ENCODE measurements at places on chromosomes 4 and X. TPM values are rescaled to one million over a fixed set of nuclear protein-coding genes. Genes with fewer than 3 reads are reported as not detected.

- DNase-seq: no peak
Observed at GRCh38 chr4:40931841-40932240, 182.1 kb downstream of the NSUN7 start.

GRCh38 chr4:76513482-76513881 is 78.5 kb downstream of the SHROOM3 start:
- no peak for DNase-seq

DNA sequence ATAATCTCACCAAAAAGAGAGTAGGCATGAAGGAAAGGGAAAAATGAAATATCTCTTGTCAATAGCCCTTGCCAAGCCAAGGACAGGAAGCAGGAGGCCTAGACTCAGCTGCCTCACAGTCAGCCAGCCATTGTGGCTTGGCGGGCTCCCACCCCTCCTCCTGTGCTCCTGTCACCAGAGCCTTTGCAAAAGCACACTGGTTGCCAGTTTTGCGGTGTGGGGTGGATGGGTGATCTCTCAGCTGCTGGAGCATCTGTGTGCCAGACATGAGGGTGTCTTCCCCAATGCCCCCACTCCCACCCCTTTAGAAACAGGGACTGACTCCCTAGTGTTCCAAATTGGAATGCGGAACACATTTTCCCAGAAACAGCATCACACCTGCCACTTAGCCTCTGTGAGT is 26.1 kb downstream of the ARHGEF6 start:
- DNase-seq: peak; percentile 59

DNA sequence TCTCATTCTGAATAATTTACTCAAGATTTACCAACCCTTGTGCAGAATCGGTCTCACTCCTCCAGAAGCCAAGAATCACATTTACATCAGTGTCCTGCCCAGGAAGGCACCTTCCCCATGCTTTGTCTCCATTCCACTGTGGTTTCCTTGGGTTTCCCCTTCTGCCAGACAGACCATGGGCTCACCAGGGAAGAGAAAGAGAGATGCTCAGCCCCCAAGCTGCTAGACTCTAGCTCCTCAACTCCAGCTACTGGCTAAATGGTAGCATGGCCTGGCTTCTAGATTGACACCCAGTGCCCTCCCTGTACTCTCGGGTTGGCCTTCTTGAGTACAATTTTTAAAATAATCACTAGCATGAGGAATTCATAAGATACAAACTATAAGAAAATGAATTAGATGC is 12.9 kb downstream of the TLR10 start:
- DNase-seq: no peak

DNA sequence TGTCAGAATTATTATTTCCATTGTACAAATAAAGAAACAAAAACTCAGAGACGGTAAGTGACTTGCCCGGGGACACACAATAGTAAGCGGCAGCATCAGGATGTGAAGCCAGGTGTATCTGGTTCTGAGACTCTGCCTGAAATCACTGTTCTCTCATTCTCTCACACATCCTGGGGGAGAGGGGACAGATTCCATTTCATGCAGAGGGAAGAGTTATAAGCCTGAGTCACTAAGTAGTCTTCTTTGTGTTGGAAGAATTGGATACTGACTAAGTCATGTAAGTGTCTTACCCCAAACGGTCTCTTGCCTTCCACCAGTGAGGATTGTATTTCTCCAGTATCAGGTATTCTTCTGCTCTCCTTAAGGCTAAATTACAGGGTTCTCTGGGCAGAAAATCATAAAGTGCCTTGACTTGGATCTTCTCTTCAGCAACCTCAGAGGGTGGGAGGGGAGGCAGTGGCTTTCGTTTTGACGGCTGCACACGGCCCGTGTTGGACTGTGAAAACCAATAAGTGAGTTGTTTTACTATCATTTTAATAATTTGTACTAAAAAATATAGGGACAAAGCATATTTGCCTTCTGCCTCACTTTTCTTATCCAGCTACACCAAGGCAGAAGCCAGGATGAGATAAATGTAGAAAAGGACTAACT is 21.9 kb downstream of the TXK start:
- peak; percentile 38 for DNase-seq

GRCh38 chrX:16552546-16552945 is 97.4 kb upstream of the S100G start:
- DNase-seq: no peak

DNA sequence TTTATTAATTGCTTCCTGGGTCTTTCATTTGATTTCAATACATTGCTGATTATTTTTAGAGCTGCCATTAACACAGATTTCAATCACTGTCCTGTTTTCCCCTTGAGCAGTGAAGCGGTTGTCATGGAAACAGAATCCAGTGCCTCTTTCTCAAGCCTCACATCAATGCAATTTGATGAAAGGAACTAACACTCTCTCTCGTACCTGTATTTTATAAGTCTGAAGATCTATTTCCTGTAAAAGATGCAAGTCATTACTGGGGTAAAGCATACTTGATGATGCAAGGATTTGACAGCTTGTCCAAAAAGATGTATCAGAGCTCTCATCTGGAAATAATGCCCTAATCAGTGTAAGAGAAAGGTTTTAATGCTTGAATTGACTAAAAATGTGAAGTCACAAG is 17.9 kb upstream of the GASK1B start:
- DNase-seq: no peak

DNA sequence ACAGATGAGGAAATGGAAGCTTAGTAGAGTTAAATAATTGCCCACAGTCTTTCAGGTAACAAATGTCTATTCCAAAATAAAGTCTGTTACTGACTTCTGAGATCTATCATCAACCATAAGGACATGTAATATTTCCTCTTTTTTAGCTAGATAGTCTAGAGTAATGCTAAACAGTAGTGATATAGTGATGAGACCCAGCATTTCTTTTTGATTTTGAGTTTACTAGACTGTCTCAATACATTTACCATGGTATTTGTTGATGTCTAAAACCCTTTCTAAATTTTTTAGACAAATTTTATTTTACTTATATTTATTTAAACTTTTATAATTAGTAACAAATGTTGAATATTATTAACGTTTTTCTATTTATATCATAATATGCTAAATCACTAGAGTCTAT is 465.1 kb upstream of the SLIT2 start:
- DNase-seq: no peak

Gene NOX1
- not detected for total RNA-seq

Gene MAGEA8
- not detected for total RNA-seq

Gene SYTL4
- total RNA-seq: not detected

Gene KLHL5
- 14.3 TPM for total RNA-seq

Gene OPRPN
- not detected for total RNA-seq
